ENCODE measurements at places on chromosomes 16 and 17.

GRCh38 chr17:55410722-55411462 lies 10.7 kb downstream of the MMD start:
- no peak for DNase-seq

GRCh38 chr16:6377956-6378355 lies 954.7 kb upstream of the RBFOX1 start:
- DNase-seq, result no peak

DNA sequence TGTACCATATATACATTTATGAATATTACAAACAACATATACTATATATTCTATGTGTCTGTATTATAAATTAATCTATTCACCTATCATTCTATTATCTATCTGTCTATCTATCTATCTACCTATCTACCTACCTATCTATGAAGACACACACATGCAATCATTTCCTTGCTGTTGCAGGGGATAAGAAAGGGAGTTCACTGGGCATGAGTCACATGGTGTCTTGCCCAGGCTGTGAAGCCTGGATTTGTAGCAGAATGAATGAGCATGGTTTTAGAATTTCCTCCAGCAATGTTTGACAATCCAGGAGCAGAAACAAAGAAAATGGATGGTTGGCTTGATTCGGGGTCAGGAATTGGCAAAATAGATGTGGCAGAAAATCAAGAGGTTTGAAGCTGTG lies 23.2 kb upstream of the FAM20A start:
- no peak for DNase-seq

DNA sequence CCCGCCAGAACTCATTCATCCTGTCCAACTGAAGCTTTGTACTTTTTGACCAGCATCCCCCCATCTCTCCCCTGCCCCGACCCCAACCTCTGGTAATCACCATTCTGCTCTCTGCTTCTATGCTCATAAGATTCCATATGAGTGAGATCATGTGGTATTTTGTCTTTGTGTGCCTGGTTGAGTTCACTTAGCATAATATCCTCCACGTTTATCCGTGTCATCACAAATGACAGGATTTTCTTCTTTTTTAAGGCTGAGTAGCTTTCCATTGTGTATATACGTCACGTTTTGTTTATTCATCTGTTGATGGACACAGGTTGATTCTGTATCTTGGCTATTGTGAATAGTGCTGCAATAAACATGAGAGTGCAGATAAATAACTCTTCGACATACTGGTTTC lies 278.9 kb downstream of the SNX29 start:
- no peak for DNase-seq

- no peak for DNase-seq
These were observed 20.0 kb upstream of the RNF135 start for GRCh38 chr17:30950669-30951399.

DNA sequence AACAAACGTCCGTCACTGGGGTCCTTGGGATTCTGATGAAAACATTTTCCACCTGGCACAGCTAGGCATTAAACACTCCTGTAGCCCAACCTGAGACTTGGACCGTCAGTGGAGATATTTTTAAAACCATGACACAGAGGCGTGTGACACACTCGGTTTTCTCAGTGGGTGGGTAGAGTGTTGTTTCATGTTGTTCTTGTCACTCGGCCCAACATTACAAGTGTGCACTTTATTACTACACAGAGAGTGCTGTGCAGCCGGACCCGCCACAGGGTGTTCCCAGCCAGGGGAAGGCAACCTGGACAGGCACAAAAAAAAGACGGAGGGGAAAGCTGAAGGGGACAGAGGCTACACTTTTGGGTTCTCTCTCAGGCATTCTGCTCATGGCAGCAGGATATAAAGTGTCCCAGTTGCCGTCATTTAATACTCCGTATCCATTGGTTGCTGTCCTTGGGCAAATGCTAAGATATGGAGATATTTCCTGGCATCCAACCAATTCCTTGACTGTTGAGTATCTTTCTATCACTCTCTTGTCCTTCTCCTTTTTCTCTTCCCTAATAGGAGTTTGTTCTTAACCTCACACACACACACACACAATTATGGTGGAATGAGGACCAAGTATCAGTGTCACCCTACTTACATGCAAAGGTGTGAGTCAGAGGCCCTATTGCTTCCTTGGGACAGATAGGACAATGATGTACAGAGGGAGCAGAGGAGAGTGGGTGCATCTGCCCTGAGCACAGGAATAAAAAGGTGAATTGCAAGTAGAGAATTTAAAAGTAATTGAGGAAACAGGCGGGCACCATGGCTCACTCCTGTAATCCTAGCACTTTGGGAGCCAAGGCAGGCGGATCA lies 154.1 kb upstream of the SOX9 start:
- DNase-seq, result no peak

DNA sequence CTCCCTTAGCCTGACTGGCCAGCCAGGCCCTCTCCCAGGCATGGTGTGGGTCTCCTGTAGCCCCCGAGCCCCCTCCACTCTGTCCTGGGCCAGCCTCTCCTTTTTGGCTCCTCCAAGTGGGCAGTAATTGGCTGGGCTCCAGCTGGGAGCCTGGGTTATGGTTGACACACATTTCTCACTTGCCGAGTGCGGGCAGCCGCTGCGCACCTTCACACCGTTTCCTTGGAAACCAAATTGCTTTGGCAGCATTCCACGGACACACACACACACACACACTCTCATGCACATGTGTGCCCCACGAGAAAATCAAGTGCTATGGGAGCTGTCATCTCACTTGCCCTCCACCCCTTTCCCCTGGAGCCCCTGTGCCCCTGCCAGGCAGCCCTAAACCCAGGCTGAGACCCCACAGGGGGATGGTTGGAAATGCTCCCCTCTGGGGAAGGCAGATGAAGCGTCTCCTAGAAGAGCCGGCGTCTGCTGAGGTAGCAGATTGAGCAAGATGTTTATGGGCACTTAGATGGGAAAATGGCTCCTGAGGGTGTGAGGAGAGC lies 402.7 kb upstream of the TNRC6C start:
- no peak for DNase-seq

DNA sequence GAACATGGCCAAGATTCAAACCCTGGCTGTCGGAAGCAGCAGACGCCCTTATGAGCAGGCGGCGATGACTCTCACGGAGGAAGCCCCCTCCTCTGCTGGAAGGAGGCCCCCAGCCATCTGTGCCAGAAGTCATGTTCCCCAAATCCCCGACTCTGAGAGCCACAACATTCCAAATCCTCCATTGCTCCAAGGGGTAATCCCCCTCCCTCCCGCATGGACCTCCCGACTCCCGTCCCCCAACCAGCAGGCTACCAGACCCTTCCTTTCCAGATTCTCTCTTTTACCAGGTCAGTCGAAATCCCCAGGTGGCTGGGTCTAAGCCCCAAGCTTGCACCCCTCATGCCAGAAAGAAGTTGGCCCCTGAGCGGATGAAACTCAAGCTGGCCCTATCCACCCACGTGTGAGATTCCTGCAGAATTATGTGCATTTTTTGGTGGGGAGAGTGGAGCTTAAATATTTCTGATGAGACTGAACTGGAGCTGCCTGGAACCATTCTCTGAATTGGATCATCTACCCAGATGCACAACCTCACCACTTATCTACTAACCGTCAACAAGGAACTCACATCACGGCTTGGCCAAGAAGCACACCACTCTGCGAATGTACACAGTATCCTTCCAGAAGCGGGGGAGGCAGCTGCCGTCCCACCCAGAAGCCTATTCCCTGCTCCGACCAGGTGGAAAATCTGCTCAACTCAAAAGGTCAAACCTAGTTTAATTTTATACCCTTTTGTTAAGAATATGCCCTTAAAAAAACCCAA lies 283.5 kb downstream of the C16orf95 start:
- DNase-seq, result no peak

GRCh38 chr16:48158296-48158695 lies 2.5 kb upstream of the ABCC12 start:
- no peak for DNase-seq

DNA sequence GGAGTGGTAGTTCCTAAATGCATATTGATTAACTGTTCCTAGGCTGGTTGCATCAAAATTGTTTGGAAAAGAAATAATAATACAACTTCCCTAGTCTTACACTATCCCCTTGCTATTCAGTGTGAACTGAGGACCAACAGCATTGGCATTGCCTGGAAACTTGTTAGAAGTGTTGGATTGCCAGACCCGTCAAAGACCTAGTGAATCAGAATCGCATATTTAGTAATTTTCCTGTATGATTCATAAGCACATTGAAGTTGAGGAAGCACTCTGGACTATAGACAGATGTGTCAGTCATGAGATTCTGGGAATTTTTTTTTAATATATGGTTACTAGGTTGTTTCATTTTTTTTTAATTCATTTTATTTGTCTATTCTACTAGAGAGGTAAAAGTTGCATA lies 34.7 kb upstream of the KCNJ16 start:
- no peak for DNase-seq

DNA sequence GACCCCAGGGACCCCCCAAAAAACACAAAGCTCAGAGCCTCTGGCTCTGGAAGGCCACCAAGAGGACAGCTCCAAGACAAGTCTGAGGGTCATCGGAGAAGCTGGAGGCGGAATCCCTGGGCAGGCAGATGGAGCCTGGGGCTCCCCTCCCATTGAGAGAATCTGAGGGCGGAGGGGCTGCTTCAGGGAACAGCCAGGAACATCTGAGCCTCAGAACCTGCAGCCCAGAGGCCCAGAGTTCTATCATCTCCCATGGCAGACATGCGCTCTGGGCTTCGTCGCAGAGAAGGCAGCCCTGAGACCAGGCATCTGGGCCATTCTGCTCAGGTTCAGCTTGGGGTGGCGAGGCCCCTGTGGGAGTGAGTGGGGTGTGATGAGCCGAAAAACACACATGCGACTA lies 7.1 kb upstream of the SPPL2C start:
- DNase-seq, result no peak

GRCh38 chr16:17439580-17439979 lies 31.2 kb downstream of the XYLT1 start:
- DNase-seq, result no peak

GRCh38 chr16:88616736-88617135 lies 21.6 kb upstream of the IL17C start:
- DNase-seq, result no peak

DNA sequence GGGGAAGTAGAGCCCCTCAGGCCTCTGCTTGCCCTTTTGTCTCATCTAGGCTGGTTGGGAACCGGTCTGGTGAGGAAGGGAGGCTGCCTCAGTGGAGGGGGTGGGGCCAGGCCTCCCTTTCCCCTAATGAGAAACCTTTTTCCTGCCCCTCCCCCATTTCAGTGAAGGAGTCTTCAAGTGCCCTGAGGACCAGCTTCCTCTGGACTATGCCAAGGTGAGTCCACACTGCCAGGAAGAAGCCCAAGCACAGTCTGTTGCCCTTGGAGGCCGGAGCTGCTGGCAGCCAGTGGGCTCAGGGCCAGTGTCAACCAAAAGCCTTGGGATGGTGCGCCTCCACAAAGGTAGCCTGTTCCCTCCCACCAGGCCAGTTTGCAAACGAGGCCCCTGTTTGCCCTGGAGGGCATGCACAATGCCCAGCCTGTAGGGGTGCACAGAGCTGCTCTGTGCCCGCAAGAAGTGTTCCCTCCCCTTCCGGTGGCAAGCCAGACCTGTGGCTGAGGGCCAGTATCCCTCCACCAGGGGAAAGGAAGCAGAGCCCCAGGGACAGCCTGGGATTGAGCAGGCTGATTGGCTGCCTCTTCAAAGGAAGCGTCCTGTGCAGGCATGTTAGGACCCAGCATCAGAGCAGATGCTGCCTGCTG lies 3.4 kb downstream of the TRAF4 start:
- DNase-seq, result no peak

DNA sequence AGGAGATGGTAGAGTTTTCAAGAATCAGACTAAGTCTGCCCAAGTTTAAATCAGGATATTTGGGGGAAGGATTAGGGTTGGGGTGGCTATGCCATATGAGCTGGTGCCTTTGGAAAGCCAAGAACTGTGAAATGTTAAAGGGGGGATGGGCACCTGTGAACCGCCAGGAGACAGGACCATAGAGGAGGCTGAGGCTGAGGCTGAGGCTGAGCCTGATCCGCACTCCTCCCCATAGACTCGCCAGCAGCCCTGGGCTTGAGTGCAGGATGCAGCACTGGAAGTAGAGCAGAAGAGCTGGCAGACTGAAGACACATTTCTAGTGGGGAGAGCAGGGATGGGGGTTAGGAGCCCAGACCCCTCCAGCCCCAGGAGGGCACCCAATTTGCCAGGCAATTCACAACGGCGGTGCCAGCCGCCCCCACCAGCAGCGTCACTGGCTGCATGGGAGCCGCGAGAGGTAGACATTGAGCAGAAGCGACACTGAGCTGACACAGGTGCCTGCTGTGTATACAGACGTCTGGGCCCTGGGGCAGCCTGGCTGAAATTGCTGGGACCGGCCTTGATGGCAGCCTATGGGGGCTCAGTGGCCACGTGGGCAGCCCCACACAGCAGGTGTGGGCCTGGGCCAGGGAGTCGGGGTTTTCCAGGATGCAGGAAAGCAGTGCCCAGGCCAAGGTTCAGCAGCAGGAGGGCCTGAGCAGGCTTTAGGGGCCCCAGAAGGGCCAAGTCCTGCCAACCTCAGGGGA lies 9.2 kb downstream of the PIMREG start:
- no peak for DNase-seq

DNA sequence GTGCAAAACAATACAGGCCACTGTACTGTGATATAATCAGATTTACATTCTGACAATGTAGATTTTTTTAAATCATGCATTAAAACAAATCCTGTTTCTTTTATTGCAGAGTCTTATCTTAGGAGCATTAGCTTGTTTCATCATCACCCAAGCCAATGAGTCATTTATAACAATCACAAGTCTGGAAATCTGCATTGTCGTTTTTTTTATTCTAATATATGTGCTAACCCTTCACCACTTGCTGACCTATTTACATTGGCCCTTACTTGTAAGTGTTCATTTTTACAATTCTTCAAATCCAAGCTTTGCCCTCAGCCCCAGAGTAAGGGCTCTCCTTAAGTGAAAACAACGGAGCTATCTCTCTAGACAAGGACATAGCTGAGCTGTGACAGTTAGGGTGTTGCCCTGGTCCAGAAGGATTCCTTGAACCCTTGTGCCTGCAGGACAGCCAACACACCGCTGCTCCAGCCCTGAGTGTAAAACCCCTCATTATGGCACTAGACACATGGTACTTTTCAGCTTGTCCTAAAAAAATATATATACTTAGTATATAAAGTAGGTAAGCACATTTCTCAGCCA lies 3.7 kb downstream of the CMTM1 start:
- no peak for DNase-seq

- DNase-seq, result no peak
These were observed 375 bp downstream of the SLC25A11 start for GRCh38 chr17:4939546-4939795.
